ENCODE measurements at places on chromosomes 1 and 21. TPM values are rescaled to one million over a fixed set of nuclear protein-coding genes. Genes with fewer than 3 reads are reported as not detected.
A peak's percentile ranks its signal among the peaks of the same experiment; 100 is the strongest.

DNA sequence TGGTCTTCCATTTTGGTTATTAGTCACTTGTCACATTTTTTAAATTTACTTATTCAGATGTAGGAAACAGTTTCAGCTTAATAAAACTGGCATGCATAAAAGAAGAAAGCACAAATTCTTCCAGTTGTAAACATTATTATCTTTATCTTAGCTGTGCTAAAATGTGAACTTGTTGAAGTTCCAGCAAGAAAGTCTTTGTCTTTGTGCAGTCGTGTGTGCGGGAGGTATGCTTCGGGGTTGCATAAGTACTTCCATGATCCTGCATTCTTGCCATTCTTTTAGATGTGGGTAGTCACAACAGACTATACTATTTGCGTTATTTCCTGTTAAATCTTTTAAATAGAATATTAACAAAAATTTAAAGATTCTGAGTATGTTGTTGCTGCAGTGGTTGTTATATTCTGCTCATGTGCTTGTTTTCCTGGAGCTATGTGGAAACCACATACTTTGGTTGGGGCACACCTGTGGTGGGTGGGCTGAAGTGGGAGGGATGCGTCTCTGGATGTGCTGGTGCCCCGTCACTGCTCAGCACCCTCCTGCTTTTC lies 49.9 kb downstream of the CBS start:
- DNase-seq, result peak; percentile 57

- DNase-seq, result no peak
Observed at GRCh38 chr1:116682641-116683221, 15.2 kb upstream of the IGSF3 start.

DNA sequence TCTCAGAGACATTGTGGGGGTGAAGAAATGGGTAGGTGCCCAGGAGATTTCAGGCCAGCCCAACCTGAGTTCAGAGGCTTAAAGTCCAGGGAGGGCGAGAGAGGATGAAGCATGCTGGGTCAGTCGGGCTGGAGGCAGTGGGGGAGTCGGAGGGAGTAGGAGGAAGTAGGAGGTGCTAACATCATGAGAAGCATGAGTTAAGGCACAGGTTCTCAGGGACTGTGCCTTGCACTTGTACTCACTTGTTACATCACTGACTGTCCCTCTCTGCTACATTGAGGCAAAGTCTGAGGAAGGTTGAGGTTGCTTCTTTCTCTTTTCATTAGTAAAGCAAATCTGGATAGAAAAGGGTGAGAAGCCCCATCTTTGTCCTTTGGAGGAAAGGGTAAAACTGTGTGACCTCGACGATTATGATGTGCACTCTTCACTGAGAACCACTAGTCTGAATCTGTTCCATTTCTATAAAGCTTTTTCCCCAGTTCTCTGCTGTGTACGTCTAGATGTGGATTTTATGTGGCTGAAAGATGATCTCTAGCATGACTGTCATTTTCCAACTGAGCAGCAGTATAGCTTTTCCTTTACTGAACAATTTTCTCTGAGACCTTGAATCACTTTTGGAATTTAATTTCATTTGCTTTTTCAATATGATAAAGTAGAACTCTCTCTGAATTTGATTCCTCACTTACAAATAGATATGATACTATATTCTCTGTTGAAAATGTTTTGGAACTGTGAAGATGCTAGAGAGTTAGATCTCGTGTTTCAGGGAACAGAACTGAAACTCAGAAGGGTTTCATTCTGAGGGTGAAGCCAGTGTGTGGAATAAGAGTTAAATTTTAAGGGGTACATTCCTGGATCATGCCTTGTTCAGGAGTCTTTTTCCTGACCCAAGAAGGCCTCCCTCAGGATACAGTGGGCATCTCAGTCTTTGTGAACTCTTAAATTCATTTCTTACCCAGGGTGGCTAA lies 94.6 kb downstream of the FGGY start:
- no peak for DNase-seq

DNA sequence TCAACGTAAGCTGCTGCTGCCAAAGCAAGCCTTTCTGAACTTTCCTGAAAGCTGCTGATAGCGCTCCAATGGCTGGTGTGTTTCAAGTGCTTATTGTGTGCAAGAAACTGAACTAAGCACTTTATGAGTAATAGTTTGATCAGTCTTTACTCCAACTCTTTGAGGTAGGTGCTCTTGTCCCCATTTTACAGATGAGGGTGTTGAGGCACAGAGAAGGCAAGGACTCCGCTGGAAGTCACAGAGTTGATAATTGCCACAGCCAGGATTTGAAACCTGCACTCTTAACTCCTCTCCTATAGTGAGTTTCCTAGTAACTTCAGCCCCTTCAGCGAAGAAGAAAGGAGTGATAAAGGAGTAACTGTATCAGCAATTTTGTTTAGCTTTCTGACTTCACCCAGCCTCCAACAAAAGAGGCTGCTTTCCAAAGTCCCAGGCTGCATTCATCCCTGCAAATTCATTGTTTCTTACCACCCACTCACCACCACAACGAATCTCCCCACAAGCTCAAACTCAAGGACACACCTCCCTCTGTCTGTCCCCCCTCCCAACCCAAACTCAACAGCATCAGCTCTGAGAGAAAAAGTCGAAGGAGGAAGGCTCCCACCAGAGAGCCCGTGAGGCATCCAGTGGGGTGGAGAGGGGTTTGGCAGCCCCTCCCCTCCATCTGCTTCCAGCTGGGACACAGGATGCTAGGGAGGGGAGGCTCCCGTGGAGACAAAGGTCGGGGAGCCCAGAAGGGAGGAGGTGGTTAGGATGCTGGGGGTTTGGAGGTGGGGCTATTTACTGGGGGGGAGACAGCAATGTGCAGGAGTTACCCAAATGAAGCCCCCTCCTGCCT lies 139.6 kb downstream of the NAV1 start:
- DNase-seq, result no peak

GRCh38 chr1:206421616-206422340 lies 48.5 kb upstream of the IKBKE start:
- DNase-seq, result no peak

DNA sequence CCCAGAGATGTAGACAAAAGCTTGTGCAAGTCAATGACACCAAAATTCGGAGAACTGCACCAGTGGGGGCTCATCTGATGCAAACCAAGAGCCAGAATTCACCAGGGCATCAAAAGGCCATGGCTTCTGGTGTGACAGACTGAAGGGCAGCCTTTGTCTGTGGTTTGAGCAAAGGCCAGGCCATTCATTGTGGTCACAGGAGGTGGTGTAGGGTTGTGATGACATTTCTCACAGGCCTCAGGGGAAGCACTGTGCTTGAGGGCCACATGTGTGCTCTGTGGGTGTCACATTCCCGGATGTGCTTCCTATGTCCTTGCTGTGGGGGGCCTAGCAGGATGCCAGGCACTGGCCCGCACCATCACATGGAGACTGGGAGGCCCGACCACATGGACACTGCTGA lies 22.5 kb upstream of the KCNE1 start:
- peak; percentile 41 for DNase-seq

EPHA2 gene
- total RNA-seq, result 65.8 TPM

- DNase-seq, result no peak
Observed at GRCh38 chr1:66678146-66678545, 74.1 kb upstream of the DYNLT5 start.

GRCh38 chr1:13760340-13760739 lies 60.4 kb downstream of the PRDM2 start:
- DNase-seq, result no peak

ARHGEF10L gene
- 21.6 TPM for total RNA-seq

DNA sequence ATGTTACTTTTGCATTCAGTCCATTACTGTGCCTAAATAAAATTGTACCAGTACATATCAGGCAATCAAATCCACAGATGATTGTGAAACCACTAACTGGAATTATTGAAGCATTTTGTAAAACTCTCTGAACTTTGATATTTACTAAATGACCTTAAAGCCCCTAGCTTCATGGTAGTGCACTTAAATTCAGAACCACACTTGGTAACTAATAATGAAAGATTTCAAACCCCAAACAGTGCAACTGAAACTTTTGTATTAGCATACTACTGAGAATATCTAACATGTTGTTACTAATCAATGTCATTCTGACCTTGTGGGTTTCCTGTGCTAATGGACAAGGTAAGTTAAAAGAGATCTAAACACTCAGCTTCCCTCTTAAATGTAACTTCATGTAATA lies at the start of gene CFHR3:
Gene CFHR3 (plus strand): TSS at position 238 of the 400 bp plus-strand sequence. CDS start 47 bp downstream, at position 285.
- DNase-seq, result no peak

PLA2G2F gene
- 0.20 TPM for total RNA-seq

Data from PC-9 (cell line).